ENCODE measurements at places on chromosomes 12 and 14.

DNA sequence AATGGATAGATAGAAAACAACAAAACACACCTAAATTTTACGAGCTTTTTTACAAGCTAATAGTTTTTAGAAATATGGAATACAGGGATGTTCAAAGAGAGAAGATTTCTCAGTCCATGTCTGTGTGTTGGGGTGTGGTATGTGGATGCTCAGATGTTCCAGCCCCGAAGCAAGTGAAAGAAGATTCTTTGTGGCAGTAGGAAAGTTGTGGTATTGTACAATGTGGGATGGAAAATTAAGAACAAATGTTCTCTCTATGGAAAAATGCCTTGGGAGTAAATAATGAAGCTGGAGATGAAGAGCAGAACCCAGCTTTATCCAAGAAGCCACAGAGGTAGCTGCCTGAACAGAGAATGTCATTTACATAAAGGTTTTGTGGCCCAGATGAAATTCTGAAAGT lies 150.3 kb upstream of the PRKD1 start:
- no peak for DNase-seq

DNA sequence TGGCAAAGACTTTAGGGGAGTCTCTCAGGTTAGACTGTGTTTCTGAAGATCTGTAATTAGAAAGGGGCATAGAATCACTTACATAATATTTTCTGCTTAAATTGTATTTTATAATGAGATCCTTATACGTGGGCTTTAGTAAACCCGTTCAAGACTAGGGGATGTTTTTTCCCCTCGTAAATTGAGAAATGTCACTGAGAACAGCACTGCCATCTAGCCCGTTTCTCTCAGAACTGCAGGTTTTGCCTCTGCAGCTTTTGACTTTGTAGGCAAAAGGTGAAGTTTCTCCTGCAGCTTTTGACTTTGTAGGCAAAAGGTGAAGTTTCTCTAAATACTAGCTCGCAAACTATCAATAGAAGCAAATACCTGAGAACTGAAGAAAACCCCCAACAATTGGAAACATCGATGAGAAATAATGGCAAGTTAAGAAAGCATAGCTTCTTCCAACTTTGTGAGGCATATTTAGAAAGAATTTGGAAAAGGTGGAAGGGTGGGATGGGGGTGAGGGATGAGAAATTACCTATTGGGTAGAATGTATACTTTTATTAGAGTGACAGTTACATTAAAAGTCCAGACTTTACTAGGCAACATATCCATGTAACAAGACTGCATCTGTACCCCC lies 9.9 kb upstream of the ASPG start:
- DNase-seq = no peak

DNA sequence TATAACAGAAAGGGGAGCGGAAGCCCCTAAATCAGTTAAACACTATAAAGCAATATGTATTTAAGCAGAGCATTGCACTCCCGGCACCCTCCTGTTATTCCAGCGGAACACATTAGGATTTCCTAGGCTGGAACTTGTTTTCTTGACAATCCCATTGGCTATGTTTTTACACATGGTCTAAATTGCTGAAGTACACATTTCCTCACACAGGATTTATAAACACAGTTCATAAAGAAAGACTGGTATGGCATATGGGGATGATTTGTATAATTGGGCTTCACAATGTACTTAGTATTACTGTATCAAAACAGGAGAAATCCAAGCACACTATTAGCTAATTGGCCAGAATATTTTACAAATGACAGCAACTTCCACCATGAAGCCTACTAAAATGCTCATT lies 23.3 kb downstream of the PAX9 start:
- DNase-seq = no peak

DNA sequence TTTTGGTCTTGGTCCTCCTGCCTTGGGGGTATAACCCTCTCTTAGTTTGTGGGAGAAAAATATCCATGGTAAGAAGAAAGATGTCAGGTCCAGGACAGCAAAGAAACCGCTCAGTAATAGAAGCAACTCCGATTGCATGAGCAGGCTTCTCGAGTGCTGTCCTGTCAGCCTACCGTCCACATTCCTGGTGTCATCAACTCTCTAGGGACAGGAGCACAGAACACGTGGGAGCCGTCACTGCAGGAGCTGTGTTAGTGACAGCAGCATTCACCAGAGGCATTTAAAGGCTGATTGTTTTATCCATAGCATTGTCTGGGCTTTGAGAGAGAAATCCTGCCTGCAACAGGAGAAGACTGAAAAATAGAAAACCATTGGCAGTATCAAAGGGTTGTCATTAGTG lies 244.2 kb downstream of the CACNA1C start:
- no peak for DNase-seq

DNA sequence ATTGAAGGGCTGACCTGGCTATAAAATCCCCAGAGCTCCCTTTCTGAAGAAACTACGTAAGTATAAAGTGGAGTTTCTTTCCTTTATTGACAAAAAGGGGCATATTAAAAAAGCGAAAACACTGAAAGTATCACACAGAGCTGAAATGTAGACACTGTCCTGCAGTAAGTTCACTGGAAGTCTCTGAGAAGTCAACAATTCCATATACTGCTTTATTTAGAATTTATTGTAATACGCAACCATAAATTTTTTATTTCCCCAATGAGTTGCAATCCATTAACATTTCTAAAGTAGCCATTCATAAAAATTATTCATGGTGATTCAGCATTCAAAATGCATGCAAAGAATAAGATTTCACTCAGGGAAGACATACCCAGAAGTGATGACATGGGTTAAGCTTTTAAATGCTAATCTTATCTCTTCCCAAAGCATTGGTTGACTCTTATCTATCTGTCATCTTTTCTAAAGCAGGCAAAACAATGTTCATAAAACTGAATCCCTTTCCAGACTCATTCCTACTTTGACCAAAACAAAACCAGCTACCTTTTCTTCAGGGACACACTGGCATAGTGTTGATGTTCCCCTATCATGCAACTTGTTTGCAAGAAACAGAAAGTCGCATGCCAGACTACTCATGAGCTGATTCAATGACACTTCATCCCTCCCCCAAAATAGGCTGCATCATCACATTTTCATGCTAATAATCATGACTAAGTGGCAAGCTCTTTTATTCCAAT lies 17.3 kb downstream of the KITLG start:
- no peak for DNase-seq

DNA sequence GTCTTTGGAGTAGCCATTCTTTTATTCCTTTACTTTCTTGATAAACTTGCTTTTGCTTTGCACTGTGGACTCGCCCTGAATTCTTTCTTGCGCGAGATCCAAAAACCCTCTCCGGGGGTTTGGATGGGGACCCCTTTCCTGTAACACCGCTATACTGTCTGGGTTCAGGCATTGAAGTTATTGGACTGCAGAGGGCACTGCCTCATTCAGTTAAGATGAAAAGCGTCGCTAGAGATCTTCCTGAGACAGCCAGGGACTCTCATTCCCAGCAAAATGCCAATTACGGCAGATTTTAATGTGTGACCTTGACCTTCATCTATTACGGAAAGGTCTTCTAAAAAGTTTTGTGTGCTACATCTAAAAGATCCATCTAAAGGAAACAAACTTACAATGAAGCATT lies 17.3 kb upstream of the RIMKLB start:
- DNase-seq = no peak

DNA sequence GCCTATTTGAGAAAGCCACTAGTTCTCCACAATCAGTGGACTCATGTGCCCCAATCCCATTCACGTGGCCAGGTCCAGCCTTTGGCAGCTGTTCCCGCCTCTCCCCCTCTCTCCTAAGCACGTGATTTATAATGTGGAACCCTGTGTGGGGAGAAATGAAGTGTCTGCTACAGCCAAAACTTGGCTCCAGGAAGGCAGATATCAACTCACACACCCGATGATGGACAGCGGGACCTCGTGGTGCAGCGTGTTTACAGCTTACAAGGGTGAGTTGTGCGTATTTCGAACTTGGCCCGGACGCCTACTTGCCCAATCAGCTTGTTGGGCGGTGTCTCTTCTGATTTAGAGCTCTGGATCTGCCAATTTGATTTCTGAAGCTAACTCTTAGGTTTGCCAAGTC lies 38.1 kb upstream of the FAM181A start:
- DNase-seq = no peak

DNA sequence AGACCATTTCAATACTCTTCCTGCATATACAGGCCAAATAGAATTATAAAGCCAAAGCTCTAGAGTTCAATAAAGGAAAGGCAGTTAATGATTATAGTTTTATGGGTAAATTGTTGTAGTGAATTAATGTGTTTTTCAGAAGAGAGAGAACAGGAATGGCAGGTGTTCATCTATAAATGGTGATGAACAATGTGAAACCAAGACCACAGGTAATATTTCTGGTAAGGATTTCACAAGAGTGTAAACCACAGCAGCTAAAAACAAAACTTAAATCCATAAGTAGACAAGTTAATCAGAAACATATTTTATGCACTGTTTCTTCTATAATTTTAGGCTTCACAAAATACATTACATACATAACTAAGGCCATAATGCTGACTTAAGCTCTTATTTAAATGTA lies 204.4 kb downstream of the SYT1 start:
- DNase-seq = no peak

Measured in CD4-positive, alpha-beta T cell (primary cell).